ENCODE measurements at places on chromosomes 1 and 21.

- no peak for DNase-seq
Measured at GRCh38 chr1:176894450-176894849, 270.1 kb downstream of the ASTN1 start.

GRCh38 chr1:208181364-208181763 lies 62.8 kb downstream of the PLXNA2 start:
- no peak for DNase-seq

DNA sequence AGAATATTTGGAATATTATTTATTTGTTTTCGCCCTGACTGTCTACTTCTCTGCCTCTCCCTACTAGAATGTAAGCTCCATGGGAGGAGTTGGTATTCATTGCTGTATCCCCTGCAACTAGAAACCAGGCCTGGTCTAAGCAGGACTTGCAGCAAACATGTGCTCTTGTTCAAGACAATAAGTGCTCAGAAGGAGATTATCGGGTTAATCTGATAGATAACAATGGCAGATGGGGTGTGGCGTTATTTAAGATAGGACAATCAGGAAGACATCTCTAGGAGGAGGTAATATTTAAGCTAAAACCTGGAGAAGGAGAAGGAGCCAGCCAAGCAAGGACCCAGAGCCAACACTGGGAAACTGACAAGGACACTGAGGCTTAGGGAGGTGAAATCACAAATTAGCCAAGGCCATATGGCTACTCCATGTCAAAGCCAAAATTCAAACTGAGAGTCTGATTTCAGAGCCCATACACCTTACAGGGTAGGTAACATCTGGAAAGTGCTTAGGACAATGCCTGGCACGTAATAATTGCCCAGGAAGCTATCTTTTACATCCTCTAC lies 41.5 kb downstream of the STYXL2 start:
- no peak for DNase-seq

DNA sequence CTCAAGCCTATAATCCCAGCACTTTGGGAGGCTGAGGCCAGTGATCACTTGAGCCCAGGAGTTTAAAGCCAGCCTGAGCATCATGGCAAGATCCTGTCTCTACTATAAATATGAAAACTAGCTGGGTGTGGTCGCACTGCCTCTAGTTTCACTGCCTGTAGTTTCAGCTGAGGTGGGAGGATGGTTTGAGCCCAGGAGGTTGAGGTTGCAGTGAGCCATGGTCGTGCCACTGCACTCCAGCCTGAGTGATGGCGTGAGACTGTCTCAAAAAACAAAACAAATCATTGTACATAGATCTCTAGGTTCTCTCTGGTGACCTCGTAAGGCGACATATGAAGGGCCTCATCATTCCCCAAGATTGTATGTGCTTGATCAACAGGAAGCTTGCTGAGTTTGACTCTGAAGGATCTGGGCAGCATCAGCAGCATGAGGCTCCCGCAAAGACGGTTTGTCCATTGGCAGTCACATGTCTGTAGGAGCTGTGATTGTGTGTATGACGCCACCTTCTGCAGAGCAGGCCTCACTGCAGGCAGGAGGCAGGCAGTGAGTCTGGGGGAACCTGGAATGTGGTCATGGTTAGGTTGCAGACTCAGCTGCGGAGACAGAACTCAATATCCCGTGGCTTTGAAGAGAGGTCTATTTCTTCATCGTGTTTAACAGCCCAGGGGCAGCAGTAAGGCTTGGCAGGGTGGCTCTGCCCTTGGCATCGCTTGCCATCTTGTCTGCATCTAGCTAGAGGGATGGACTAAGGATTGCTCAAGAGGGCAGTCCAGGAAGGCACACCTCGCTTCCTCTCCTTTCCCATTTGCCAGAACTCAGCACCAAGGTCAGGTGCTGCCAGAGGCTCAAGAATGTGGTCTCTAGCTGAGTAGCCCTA lies 14.0 kb downstream of the ATP5PO start:
- no peak for DNase-seq

- no peak for DNase-seq
Measured at GRCh38 chr1:51313268-51313852, 17.0 kb downstream of the TTC39A start.

DNA sequence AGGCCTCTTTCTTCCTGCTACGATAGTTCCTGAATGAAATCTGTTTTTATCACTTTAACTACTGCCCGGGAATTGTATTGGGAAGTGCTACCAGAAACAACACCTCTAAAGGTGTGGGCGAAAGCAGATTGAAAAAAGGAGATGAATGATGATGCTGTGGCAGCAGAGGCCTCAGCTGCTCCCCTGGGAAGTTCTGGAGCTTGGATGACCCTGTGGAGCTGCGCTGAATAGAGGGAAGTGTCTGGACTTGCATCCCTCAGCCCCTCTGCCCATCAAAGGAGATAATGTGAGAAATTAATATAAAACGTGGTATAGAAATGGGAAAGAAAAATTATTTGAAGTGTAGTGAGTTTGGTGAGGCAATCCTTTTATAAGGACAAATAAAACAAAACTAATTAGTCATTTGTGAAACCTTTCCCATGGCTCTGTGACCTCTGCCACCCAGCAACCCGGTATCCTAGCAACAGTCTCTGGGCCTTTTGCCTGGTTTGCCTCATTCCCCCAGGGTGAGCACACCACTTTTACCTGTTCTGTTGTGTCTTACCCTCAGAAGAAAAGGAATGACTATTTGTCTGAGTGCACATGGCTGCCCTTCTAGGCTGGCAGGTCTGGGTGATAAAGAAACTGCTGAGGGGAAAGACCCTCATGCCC lies 21.3 kb downstream of the OVAAL start:
- DNase-seq, result no peak

GRCh38 chr21:42455754-42456440 lies 40.1 kb downstream of the RSPH1 start:
- DNase-seq, result no peak

- no peak for DNase-seq
Measured at GRCh38 chr1:57492586-57493226, 68.8 kb upstream of the DAB1 start.

- no peak for DNase-seq
Measured at GRCh38 chr1:31421371-31422040, 8.5 kb downstream of the SERINC2 start.
